Osteoblast (primary cell): ENCODE measurements at places on chromosomes 6 and 20. TPM values are rescaled to one million over a fixed set of nuclear protein-coding genes. Genes with fewer than 3 reads are reported as not detected.
A peak's percentile ranks its signal among the peaks of the same experiment; 100 is the strongest.

GRCh38 chr6:90669420-90669819 lies 82.5 kb upstream of the MAP3K7 start:
- no peak for DNase-seq
- no peaks in the 10 kb centered on the region for H3K36me3 ChIP-seq
- no peaks in the 10 kb centered on the region for H3K4me1 ChIP-seq
- H3K27ac ChIP-seq, result no peak overlapping the region
- no peak overlapping the region for H3K4me3 ChIP-seq
- H3K27me3 ChIP-seq, result no peaks in the 10 kb centered on the region

- no peak overlapping the region for H3K27ac ChIP-seq
- DNase-seq, result no peak
- no peak overlapping the region for H3K4me3 ChIP-seq
- peaks cover 3% of the 10 kb centered on the region for H3K4me1 ChIP-seq
- no peaks in the 10 kb centered on the region for H3K27me3 ChIP-seq
Measured at GRCh38 chr6:5163247-5163646, 78.1 kb downstream of the PPP1R3G start.

DNA sequence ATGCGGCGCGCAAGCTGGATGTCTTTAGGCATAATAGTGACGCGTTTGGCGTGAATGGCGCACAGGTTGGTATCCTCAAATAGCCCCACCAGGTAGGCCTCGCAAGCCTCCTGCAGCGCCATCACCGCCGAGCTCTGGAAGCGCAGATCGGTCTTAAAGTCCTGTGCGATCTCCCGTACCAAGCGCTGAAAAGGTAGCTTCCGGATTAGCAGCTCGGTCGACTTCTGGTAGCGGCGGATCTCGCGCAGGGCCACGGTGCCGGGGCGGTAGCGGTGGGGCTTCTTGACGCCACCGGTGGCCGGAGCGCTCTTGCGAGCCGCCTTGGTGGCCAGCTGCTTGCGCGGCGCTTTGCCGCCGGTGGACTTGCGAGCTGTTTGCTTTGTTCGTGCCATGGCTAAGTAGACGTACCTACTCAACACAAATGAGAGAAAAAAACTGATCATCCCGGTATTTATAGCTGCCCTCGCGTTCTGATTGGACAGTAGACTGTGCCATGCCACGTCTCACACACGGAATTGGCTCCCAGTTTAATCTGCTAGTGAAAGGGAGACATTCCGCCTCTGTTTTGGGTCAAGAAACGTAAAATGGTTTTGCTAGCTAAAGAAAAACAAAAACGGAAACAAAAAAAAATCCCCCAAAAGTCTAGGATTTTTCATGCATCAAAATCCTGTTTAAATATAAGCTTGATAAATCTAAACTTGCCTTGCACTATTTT lies 40.1 kb downstream of the OR2B2 start:
- DNase-seq, result peak; percentile 96
- no peaks in the 10 kb centered on the region for H3K36me3 ChIP-seq
- H3K27ac ChIP-seq, result peak overlapping the region; percentile 96
- H3K27me3 ChIP-seq, result no peaks in the 10 kb centered on the region

DNA sequence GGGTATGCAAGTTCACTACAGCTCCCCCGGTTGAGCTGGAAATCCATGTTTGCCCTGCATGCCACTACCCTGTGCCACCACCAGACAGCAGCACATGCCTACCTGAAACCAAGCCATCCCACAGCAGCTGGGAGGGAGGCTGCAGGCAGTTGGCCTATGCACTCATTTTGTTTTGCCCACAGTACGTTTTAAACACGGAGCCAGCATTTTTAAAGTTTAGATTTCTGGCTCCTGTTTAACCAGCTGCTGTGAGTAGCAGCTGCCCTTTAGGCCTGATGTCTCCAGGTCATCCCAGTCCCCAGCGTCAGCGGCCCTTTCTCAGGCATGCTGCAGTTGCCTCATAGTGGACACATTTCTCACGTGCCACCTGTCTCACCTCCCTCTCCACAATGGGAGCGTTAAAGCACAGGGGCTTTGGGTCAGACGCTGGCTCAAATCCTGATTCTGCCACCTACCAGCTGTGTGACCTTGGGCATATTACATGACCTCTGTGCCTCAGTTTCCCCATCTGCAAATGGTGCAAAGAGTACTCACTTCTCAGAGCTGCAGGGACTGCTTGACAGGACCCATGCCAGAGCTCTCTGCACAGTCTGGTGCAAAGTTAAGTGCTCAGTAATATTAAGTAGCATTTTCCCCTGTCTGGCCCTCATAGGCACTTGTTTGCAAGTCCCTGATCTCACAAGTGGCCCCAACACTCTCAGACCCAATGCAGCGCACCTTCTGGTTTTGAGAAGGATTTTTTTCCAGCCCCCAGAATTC lies 8.2 kb upstream of the UBE2V1 start:
- H3K27me3 ChIP-seq, result no peaks in the 10 kb centered on the region
- H3K4me1 ChIP-seq, result peaks cover 9% of the 10 kb centered on the region
- peak; percentile 90 for DNase-seq
- H3K36me3 ChIP-seq, result peaks cover 31% of the 10 kb centered on the region

SNAP25 gene
- 1.8 TPM in 2 replicates for total RNA-seq

EGFL8 gene
- total RNA-seq, result 0.29 and 0.36 TPM in 2 replicates

GRCh38 chr6:145963216-145964068 lies 716 bp downstream of the SHPRH start:
- peaks cover 26% of the 10 kb centered on the region for H3K4me1 ChIP-seq
- no peaks in the 10 kb centered on the region for H3K36me3 ChIP-seq
- H3K27me3 ChIP-seq, result no peaks in the 10 kb centered on the region
- H3K4me3 ChIP-seq, result peak overlapping the region; percentile 92

DNA sequence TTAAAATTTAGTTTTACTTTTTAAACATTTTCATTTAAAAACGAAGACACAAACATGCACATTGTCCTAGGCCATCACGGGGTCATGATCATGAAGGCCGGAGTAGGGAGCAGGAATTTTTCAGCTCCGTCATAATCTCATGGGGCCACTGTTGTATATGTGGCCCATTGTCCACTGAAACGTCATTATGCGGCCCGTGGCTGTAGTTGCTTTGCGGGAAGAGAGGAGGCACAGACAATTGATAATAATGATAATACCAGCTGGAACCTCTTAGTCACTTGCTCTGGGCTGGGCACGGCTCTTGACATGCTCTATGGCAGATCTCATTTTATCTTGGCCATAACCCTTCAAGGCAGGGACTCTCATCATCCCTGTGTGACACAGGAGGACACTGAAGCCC lies 56.5 kb upstream of the FNDC1 start:
- H3K27ac ChIP-seq, result no peak overlapping the region
- peaks cover 7% of the 10 kb centered on the region for H3K27me3 ChIP-seq
- H3K36me3 ChIP-seq, result no peaks in the 10 kb centered on the region
- no peak for DNase-seq
- H3K4me3 ChIP-seq, result no peak overlapping the region
- H3K4me1 ChIP-seq, result no peaks in the 10 kb centered on the region

DNA sequence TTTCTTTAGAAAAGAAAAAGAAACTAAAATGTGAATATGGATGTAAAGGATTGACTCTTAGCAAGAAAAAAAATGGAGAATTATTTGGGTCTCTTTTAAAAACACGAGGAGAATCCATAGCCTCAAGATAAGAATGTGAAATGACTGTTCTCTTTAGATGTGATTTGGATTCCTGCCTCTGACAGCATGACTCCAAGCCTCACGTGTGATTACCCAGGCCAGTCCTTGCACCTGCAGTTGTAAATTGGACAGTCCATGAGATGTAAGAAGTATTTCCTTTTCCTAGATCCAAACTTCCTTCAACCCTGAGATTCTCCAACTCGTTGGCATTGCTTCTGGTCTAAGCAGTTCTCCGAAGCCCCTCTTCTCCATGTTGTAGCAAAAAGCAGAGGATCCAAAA lies 31.9 kb downstream of the SLC2A12 start:
- H3K36me3 ChIP-seq, result no peaks in the 10 kb centered on the region
- H3K27me3 ChIP-seq, result no peaks in the 10 kb centered on the region
- H3K27ac ChIP-seq, result no peak overlapping the region
- no peak overlapping the region for H3K4me3 ChIP-seq
- DNase-seq, result no peak

DNA sequence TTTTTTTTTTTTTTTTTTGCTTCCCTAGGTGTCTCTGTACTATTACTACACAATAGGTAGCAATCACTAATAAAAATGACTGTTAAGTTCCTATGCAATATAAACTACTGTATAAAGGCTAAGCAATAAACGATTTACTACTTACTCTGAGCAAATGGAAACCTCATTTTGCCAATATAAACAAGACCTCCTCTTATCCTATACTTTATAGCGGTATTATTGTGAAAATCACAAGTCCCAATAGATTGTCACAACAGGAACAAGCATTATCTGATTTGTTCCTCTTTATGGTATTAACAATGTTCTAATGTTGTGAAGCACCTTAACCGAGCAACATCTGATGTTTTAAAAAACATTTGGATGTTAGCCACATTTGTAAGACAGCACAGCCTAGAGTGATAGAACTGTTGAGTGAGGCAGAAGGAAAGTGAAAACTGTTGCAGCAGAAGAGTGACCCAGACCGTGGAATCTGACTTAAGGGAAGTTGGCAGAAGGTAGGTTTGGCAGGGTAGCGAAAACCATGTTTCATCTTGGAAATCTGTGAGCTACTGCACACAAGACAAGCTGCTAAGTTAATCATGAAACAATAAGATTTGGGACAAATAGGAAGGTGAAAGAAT lies 94.2 kb downstream of the MYLK4 start:
- no peaks in the 10 kb centered on the region for H3K4me1 ChIP-seq
- H3K4me3 ChIP-seq, result no peak overlapping the region
- H3K27me3 ChIP-seq, result no peaks in the 10 kb centered on the region
- DNase-seq, result no peak

DNA sequence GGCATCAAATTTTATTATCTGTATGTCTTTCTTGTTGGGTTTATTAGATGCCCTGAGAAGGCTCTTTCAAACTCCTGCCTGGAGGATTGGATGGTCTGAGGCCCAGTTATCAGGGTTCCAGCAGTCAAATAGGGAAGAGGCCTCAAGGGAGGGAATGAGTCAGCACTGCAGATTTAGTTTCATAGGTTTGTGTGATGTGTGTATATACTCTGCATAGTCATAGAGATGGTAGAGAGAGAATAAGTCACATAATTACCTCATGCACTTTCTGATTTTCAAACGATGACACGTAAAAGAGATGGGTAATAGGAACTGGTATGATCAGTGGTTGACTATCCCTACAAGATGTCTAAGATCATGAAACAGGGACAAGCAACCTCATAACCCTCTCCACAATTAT lies 82.1 kb downstream of the ADAT2 start:
- DNase-seq, result no peak
- H3K27ac ChIP-seq, result peak overlapping the region; percentile 2
- H3K4me1 ChIP-seq, result peaks cover 6% of the 10 kb centered on the region
- H3K4me3 ChIP-seq, result no peak overlapping the region
- no peaks in the 10 kb centered on the region for H3K36me3 ChIP-seq

SIGLEC1 gene
- under 0.01 TPM in 1 of 2 replicates, not detected in the other for total RNA-seq
